Effector memory CD8-positive, alpha-beta T cell (primary cell): ENCODE measurements at places on chromosomes 16 and 17.

DNA sequence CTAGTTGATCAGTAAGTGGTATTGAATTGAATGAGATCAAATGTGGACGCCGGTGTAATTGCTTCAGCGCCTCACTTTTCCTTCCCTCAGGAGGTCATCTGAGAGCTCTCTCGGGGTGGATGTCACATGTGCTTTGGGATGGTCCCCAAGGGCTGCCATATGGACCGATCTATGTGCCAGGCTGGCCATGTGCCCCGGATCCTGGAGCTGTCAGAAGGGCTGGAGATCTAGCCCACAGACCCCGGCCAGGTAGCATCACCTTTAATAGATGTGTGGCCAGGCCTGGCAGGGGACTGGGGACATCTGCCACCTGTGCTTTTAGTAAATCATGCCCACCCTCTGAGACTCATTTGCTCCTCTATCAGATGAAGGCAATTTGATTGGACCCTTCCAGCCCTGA lies 95.3 kb upstream of the CRHR1 start:
- H3K36me3 ChIP-seq = no peaks in the 10 kb centered on the region
- H3K4me1 ChIP-seq = no peaks in the 10 kb centered on the region
- DNase-seq = no peak
- no peak overlapping the region for H3K4me3 ChIP-seq

GRCh38 chr17:8091033-8091687 lies 3.6 kb upstream of the ALOX12B start:
- no peak overlapping the region for H3K27ac ChIP-seq
- H3K27me3 ChIP-seq = peaks cover 85% of the 10 kb centered on the region
- H3K4me3 ChIP-seq = no peak overlapping the region
- H3K4me1 ChIP-seq = peaks cover 4% of the 10 kb centered on the region
- peaks cover 12% of the 10 kb centered on the region for H3K36me3 ChIP-seq

- H3K27ac ChIP-seq = no peak overlapping the region
- no peaks in the 10 kb centered on the region for H3K27me3 ChIP-seq
- peak; percentile 73 for DNase-seq
- no peaks in the 10 kb centered on the region for H3K36me3 ChIP-seq
- H3K4me1 ChIP-seq = peaks cover 8% of the 10 kb centered on the region
These were observed 27.3 kb downstream of the TBC1D16 start for GRCh38 chr17:80008383-80008840.

DNA sequence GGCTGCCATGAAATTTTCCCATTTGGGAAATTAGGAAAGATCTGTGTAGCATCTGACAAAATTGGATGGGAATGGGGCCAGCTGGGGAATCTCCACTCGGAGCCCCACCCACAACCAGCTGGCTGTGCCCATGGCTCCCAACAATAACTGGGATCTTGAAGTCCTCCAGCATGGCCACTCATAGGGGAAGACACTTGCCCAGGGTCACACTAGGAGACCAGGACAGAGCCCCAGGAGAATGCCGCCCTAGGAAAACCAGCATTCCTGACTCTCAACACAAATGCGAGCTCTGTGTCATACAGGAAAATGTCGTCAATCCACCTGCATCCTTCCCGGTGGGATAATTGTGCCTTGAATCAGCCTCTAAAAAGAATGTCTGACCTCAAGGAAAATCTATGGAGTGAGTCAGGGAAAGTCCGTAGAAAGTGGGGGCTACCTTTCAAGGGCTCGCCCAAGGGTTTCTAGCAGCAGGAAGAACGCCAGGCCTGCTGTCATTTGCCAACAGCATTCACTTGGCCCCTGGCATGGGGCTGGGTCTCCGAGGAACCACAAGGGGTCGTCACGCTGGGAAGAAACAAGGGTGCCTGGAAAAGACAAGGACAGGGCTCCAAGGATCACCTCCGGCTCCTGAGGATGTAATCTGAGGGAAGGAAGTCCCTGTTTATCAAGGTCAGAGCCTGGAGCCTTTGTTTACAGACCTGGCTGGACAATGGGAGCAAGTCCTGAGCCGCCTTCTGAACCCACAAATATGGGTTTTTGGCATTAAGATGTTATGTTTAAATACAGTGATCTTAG lies 15.9 kb downstream of the CDH5 start:
- peaks cover 6% of the 10 kb centered on the region for H3K4me1 ChIP-seq
- DNase-seq = no peak
- H3K4me3 ChIP-seq = no peak overlapping the region
- peaks cover 18% of the 10 kb centered on the region for H3K27me3 ChIP-seq
- H3K27ac ChIP-seq = no peak overlapping the region
- H3K36me3 ChIP-seq = no peaks in the 10 kb centered on the region

- H3K27ac ChIP-seq = no peak overlapping the region
- H3K36me3 ChIP-seq = peaks cover 10% of the 10 kb centered on the region
- DNase-seq = no peak
- H3K4me3 ChIP-seq = no peak overlapping the region
- no peaks in the 10 kb centered on the region for H3K27me3 ChIP-seq
- H3K4me1 ChIP-seq = peaks cover 7% of the 10 kb centered on the region
These were observed 231.2 kb downstream of the CPPED1 start for GRCh38 chr16:12572316-12572985.
